NCI-H2107 (cell line): ENCODE measurements at places on chromosomes 7 and 10.

DNA sequence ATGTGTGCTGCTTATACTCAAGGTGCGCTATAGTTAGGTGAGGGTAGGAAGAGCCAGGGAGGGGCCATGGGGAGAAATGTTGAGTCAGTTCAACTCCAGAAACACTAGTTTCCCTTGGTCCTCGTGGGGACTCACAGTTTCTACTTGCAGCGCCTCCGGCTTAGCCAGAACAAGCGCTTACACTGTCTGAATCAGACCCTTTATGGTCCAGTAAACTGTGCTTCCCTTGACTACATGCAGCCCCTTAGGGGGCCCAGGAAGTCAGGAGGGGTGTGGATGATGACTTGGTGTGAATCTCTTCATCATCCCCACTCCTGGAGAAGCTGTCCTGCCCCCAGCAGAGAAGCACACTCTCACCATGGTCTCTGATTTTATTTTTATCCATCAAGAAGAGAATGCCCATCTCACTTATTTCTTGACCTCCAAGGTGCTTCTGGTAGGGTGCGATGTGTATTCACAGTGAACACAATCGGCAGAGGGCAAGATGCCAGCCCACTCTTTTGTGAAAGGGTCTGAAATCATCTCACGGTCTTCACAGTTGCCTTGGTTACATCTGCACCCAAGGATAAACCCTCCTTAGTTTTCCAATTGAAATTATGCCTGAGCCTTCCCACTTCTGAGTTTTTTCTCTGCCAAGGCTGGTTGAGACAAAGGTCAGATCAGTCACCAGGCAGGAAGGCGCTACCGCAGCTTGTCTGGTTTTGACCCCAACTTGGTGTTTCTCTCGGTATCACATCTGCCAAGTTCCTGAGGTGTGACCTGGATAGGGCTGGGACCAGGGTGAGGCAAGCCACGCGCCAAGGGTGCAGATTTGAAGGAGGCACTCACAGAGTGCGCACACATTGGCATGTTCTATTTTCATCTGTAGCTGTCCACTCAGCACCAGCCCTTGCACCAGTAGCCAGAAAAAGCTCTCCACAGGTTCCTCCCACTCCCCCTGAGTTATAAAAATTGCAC is 62.7 kb upstream of the LRRC4 start:
- no peak for DNase-seq

DNA sequence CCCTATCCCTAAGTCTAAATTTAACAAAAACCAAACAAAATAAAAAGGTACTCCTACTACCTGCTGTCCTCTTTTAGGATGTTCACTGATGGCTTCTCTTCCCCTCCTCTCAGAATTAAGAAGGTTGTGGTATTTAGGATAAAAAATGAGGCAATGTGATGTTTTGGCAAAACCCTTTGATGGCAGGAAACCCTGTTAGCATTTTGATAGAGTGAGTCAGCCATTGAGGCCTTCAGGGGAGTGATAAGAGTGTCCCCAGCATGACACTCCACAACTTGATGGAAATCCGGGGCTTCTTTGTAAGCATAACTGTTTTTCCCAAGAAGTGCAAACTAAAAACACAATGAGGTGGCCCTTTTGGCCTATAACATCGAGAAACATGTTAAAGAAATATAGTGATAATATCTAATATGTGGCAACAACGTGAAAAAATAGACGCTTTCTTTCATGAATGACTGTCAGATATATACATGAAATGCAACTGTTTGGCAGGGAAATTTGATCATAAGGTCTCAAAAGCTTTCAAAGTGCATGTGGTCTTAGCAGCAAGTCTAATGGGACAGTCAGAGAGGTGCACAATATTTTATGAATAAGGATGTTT is 55.0 kb downstream of the PRTFDC1 start:
- no peak for DNase-seq

- DNase-seq: no peak
Observed at GRCh38 chr7:45133352-45133751, 21.9 kb upstream of the TBRG4 start.

- DNase-seq: no peak
Observed at GRCh38 chr10:80072584-80072983, 5.9 kb upstream of the TMEM254 start.

GRCh38 chr7:50446542-50446960 is 3.6 kb downstream of the FIGNL1 start:
- DNase-seq: no peak

GRCh38 chr10:108787932-108788331 is 1135.4 kb downstream of the XPNPEP1 start:
- DNase-seq: no peak

- DNase-seq: no peak
Observed at GRCh38 chr10:110777017-110777416, 94.7 kb upstream of the PDCD4 start.

GRCh38 chr7:3722396-3722922 is 421.4 kb downstream of the SDK1 start:
- DNase-seq: peak; percentile 2

DNA sequence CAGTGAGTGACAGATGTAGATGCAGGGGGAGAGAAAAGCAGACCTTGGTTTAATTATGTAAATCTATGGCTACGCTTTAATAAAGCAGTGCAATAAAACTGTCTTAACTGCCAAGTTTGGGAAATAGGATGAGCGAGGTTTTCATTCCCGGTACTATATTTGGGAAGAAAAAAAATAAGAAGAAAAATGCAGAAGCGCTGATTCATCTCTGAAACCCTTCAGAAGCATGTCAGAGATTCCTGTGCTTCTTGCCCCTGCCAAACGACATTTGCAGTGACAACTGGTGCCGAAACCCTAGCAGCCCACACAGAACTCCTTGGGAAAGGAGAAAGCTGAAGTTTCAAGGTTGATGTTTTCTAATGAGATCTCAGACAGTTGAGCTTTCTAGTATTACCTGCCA is 380.7 kb downstream of the REEP3 start:
- DNase-seq: no peak

- DNase-seq: no peak
Observed at GRCh38 chr7:34109936-34110780, 204.8 kb downstream of the BMPER start.

DNA sequence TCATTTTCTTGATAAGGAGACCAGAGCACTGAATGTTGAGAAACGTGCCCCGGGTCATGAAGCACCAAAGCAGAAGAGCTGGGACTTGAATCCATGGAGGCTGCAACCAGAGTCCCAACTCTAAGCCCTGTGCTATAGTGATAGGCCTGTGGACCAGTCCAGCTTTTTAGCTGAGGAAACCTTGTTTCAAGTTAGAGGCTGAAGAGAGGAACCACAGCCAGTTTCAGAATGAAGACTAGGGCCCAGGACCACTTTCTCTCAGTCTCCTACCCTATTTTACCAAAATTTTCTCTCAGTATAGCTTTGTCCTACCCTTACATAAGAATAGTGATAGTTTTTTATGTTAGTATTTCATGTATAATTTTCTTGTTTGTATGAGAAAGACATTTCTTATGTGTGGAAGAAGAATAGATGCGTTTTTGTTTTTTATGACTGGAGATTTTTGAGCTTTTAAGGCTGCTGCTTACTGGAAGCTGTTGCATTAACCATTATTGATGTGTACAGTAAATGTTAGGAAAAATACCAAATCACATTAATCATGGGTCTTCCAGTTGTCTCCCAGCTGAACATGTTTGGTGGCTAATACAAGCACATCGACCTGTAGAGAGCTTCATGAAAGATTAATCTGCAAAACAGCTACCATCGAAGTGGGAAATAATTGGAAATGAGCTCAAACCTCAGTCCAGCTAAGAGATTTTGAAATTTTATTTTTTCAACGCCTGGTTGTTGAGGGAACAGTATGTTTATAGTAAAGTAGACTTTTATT is 45.0 kb upstream of the CSTF2T start:
- DNase-seq: no peak

- no peak for DNase-seq
Observed at GRCh38 chr10:110422548-110422947, 75.2 kb upstream of the DUSP5 start.

DNA sequence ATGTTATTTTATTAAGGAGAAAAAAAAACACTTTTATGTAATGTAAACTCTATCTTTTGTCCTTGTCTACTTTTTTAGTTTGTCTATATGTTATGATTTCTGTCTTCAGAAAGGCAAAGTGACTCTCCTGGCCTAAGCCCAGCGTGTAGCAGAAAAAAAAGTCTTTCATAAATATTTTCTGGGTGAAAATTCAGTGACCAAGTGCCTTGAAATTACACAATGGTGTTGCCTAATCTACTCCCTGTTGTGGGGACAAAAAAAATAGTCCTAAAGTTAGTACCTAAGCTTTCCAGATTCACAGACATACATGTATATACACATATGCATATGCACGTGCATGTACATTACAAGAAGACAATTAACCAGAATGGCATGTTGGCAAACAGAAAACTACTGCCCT is 1257.8 kb upstream of the SORCS1 start:
- DNase-seq: no peak

DNA sequence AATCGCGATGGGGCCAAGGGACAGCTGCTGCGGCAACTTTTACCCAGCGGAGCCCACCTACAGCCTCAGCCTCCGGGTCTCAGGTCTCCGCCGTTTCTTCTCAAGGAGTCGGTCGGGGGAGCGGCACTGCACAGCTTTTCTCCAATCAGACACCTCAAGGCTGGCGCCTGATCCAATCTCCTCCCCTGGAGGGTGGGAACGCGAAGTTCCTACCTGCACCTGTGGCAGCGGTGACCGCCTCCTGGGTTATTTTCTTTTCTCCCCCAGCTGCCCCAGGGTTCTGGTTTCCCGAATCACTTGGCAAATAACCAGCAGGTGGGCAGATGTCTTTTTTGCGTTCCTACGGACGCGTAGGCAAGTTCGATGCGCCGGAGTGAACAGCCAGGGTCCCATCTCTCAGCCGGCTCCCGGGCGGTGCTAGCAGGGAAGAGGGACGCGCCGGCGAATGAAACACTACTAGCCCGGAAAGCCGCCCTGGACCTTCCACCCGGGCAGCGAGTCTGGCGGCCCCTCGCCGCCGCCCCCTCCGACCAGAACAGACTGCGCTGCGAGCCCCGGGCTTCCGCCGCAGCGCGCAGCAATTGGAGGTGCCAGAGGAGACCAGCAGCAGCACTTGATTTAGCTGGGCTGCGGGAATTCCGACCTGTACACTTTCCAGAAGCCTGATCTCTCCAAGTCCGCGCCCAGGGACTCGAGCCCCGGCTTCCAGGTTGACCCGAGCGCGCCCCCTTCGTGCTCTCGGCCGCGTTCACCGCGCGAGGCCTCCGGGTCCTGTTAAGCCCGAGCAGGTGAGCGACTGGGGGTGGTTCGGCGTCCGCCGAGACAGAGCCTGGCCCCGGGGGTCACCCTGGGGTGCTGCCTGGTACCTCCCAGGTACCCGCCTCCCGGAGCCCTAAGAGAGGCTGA is at the start of gene PRR15:
PRR15 (plus strand) TSS at position 246 of the 906 bp plus-strand sequence. CDS start 2,495 bp downstream, outside the sequence.
- DNase-seq: peak; percentile 73

DNA sequence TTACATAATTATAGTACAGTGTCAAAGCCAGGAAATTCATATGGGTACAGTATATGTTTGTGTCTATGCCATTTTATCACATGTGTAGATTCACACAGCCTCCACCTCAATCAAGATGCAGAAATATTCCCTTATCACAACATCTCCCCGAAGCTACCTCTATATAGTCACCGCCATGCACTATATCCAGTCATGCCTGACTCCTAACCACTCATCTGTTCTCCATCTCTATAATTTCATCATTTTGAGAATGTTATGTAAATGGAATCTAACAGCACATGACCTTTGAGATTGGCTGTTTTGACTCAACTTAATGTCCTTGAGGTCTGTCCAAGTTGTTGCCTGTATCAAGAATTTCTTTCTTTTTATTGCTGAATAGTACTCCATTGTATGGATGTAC is 22.3 kb upstream of the SLC25A13 start:
- DNase-seq: no peak

- DNase-seq: no peak
Observed at GRCh38 chr10:10819206-10819856, 198.3 kb upstream of the CELF2 start.

GRCh38 chr7:87852306-87852705 is 23.9 kb downstream of the SLC25A40 start:
- DNase-seq: no peak

DNA sequence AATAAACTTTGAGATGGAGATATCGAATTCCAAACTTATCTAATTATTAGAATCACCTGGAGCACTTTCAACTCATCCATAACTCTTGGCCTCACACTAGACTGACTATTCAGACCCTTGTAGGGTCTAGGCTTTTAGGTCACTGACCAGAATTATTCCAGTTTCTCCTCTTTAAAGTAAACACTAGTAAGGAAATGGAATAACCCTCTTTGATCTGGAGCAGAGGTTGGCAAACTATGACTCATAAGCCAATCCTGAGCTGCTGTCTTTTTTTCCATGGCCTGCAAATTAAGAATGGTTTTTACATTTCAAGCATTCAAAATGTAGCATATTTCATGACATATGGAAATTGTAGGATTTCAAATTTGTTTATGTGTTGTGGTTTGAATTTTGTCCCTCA is 1601.9 kb downstream of the REEP3 start:
- DNase-seq: no peak

- DNase-seq: peak; percentile 30
Observed at GRCh38 chr7:39130857-39131526, 153.3 kb downstream of the POU6F2 start.

DNA sequence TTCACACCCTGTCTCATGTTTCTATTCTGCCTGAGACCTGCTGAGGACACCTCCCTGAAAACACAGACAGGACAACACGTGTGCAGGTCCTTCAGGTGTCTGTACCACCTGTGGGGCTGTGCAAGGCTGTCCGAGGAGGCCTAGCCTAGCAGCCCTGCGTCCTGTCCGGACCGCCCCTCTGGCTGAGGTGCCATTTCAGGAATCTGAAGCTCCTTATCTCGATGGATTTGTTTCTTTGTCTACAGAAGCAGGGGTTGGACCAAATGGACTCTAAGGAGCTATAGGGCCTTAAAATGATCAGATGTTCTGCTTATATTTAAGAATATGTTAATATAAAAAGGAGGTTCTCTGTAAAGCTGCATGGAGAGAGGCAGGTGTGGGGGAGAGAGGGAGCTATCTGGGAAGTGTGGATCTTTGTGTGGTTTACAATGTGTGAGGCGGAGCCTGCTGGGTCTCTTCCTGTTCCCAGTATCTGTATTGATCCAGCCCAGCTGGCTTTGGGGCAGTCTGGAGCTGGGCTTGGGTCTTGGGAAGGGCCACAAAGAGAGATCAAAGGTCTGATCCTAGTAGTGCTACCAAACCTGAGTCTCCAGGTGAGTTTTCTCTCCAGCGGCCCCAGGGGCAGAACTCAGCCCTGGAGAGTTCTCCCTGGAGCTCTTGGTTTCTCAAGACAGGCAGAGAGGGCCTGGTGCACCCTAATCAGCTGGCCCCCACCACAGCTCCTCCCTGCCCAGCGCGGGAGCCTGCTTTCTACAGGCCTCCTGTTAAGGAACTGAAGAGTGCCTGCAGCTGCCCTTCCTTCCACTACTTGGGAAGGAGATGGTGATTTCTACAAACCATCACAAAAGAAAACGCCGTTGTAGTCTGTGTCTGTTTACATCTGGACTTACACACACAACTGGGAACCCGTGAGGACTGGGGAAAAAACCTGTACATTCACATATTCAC is 3.4 kb upstream of the MNX1 start:
- no peak for DNase-seq

DNA sequence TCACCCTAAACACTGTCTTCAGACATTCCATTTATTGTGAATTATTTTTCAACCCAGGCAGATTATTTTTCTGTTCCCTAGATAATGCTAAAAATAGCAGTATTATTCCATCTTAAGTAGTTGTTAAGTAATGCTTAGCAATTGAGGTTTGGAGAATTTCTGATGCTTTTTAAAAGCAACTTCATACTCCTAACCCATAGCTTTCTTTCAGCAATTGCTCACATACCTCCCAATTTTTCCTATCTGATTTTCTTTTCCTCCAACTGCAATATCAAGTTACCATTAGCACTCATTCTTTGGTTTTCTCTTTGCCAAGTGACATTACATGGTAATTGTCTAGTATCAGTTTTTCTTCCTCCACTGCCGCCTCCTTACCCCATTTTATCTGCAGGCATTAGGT is 104.7 kb downstream of the GPR85 start:
- no peak for DNase-seq

GRCh38 chr7:128388145-128388485 is 21.7 kb downstream of the IMPDH1 start:
- DNase-seq: no peak
